NCI-H524 treated with DMSO at 0.1 percent for 48 hours (cell line): ENCODE measurements at places on chromosomes 5 and 9.

- DNase-seq: no peak
Measured at GRCh38 chr9:69392826-69393225, 67.8 kb downstream of the ENTREP1 start.

- DNase-seq: no peak
Measured at GRCh38 chr9:127927201-127927987, 3.2 kb downstream of the PIP5KL1 start.

- DNase-seq: no peak
Measured at GRCh38 chr5:129905473-129906176, 1.4 kb downstream of the CHSY3 start.

- DNase-seq: no peak
Measured at GRCh38 chr9:131942146-131942720, 137.4 kb downstream of the MED27 start.

- no peak for DNase-seq
Measured at GRCh38 chr9:1440256-1440655, 390.1 kb downstream of the DMRT2 start.
